ENCODE measurements at places on chromosomes 6 and 20.

- DNase-seq, result no peak
Observed at GRCh38 chr6:71238351-71238750, 50.3 kb upstream of the OGFRL1 start.

- DNase-seq, result no peak
Observed at GRCh38 chr20:61879303-61879620, 186.4 kb downstream of the TAF4 start.

- DNase-seq, result no peak
Observed at GRCh38 chr20:44407402-44408184, 52.1 kb downstream of the HNF4A start.

GRCh38 chr6:55778705-55779104 lies 96.7 kb downstream of the BMP5 start:
- DNase-seq, result no peak

DNA sequence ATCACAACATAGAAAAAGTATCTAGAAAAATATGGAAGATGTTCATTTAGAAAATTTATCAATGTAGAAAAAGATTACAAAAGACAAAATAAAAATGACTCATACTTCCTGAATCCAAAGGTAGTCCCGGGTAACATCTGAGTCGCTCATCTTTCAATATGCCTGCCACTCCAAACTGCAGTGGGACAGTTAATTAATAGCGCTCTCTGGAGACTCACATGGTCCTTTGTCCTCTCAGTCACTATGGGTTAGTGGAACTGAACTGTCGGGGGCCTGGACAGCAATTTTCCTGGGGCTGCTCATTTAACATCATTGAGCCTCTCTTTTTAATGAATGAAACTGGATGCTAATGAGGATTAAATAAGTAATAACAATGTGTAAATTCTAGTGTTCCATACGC lies 103.4 kb downstream of the MAP3K4 start:
- no peak for DNase-seq

- peak; percentile 24 for DNase-seq
Observed at GRCh38 chr6:166757232-166758135, 130.4 kb upstream of the RPS6KA2 start.

DNA sequence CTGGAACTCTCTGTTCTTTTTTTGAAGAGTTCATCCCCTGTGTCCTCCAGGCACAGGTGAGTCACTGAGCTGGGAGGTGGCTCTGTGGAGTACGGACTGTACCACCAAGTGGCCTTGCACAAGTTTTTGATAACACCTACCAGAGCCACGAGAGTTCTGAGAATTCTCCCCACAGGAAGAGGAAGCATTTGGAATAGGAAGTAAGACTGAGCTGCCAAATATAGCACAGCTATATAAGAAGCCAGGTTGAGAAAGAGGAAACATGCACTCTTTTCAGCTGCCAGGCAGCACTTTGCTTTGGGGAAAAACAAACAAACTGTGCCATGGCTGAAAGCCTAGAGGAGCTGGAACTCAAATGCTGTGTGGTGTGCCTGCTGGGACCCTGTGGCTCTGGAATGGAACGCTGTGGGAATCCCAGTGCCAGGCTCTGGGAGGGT lies 70.8 kb upstream of the RIPOR2 start:
- DNase-seq, result peak; percentile 39

DNA sequence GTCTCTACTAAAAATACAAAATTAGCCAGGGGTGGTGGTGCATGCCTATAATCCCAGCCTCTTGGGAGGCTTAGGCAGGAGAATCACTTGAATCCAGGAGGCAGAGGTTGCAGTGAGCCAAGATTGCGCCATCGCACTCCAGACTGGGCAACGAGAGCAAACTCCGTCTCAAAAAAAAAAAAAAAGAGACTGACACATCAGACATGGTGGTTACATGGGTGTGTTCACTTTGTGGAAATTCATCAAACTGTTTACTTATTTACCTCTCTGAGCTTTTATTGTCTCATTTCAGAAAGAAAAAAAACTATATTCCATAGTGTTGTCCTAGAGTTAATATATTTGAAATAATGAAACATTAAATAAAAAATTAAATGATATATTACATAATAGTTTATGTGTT lies 64.8 kb downstream of the MBOAT1 start:
- no peak for DNase-seq

GRCh38 chr6:37463110-37463509 lies 30.1 kb downstream of the CMTR1 start:
- no peak for DNase-seq

DNA sequence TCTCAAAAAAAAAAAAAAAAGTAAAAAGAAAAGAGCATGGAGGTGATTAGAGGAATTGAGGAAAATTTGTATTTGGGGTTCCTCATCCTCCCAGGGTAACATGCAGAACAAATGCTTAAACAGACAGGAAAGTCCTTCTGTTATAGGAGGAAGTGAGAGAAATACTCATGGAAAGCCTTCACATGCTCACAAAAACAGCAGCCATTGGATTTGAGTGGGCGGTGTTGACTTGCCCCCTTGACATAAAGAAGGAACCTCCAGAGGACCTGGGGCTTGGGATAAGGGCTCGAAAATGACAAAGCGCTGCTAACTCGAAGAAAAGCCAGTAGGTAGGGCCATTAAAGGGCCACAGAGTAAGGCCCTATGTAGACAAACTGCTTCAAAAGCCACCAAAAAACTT lies 17.5 kb upstream of the SAMHD1 start:
- no peak for DNase-seq

DNA sequence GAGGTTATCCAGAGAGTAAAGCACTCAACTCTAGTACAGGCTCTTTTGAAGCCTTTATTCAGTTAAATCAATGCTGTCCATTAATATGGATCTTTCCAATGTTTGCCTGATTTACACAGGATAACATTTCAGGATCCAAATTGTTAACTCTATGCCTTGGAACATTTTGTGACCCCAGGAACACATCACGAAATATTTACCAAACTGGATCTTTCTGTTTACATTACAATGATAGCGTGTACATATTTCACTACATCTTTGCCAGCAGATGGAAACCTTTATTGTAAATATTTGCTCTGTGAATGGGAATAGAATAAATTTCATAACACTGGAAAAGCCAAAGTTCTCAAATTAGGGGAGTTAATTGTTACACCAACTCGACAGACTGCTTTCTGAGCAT lies 23.5 kb downstream of the BPIFA2 start:
- no peak for DNase-seq

GRCh38 chr6:14286634-14287428 lies 169.3 kb downstream of the CD83 start:
- no peak for DNase-seq

GRCh38 chr20:25623225-25623735 lies 534 bp downstream of the NANP start:
- peak; percentile 35 for DNase-seq

DNA sequence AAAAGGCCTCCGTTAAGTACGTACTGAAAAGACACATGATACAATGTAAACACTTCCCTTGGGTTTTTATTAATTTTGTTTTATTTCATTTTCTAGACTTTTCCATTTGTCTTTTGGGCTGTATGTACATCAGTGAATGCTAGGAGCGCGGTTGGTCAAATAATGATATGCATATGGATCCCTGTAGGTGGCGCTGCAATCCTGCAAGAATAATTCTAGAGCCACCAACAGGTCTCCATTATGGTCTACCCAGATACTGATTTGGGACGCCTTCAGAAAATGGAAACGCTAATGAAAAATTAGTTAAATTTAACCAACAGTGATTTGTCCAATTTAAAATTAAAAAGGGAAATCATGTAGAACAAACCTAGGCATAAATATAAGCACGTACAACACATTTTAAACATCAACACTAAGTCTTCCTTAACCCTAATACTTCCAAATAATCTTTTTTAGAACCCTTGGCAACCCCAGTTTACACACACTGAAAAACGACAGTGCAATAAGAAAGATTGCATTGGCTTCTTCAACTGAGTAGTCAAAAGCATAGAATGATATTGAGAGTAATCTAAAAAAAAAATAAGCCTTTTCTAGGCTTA lies 433.5 kb downstream of the RFPL4B start:
- DNase-seq, result peak; percentile 20

- no peak for DNase-seq
Observed at GRCh38 chr20:49245921-49246740, 26.9 kb downstream of the DDX27 start.

DNA sequence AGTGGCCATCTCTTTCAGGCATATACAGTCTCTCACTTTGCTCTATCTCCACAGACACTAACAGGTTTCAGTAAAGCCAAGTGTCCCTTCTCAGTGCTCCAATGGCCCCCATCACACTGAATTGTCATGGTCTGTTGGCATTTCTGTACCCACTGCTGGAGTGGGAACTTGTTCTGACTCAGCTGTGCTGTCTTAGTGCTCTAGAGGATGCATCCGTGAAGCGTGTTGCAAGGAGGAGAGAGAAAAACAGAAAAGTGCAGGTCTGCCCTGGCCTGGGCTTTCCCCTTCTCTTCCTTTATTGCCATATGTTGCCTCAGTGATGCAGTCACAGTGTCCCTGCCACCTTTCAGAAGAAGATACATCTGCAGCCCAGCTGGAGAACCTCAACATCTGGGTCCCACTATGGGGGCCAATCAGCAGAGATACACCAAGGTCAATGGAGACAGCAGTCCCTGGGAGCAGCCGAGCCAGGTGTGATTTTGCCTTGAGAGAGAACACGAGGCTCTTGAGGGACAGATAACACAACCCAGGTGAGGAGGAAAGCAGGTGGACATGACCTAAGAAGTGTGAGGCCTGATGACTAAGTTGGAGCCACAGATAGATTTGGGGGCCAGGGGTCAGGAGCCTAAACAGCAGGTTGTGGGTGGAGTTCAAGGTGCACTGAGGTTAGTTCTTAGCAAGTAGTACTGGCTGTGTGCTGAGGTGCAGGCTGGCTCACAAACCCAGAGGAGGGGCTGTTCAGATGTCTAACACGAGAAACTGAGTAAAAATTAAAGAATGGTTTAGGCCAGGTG lies 5.6 kb upstream of the PLCG1 start:
- no peak for DNase-seq

GRCh38 chr6:24307881-24308280 lies 50.0 kb downstream of the DCDC2 start:
- no peak for DNase-seq

DNA sequence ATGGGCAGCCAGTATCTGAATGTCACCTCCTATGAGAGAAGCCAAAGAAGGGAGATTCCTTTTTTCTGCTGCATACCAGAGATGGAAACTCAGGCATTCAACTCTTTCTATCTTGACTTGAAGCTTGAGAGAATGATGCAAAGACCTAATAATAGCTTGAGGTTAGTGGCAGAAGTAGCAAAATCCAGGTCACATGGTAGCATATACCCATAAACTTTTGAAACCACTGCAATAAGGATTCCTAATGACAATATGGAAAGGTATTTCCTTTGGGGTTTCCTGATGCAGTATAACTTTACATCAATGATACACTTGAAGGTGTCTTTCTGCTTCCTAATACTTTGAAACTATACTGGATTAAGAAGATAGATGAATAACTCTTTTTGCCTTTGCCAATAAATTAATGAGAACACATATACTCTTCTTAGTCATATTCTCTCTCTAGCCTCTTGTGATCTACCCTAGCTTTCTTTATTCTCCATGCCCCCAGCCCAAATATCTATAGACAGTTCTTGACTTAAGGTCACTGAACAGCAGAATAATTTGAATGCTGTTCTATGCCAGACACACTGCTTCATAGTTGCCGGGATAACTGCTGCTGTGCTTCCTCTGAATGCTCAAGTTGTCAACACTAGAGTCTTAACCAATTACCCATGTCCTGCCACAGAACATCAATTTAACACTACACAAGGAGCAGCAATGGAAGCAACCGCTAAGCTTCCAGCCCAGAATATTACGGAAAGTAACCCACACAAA lies 155.5 kb upstream of the SIM1 start:
- no peak for DNase-seq

DNA sequence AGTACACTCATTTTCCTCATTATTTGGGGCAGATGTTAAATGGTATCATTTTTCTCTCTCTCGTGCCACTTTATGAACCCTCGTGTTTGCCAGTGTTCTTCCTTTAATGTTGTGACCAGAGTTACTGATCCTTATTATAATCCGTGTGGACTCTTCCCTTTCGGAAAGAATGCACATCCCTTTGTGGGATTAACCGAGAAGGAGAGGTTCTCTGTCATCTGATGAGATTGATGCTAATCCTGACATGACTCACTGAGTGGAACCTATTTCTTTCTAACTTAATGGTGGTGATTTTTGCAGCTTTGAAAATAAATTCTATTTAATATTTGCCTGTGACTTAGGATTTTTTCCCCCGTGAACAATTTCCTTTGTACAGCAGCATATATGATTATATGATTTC lies 300.0 kb upstream of the MAN1A1 start:
- no peak for DNase-seq

DNA sequence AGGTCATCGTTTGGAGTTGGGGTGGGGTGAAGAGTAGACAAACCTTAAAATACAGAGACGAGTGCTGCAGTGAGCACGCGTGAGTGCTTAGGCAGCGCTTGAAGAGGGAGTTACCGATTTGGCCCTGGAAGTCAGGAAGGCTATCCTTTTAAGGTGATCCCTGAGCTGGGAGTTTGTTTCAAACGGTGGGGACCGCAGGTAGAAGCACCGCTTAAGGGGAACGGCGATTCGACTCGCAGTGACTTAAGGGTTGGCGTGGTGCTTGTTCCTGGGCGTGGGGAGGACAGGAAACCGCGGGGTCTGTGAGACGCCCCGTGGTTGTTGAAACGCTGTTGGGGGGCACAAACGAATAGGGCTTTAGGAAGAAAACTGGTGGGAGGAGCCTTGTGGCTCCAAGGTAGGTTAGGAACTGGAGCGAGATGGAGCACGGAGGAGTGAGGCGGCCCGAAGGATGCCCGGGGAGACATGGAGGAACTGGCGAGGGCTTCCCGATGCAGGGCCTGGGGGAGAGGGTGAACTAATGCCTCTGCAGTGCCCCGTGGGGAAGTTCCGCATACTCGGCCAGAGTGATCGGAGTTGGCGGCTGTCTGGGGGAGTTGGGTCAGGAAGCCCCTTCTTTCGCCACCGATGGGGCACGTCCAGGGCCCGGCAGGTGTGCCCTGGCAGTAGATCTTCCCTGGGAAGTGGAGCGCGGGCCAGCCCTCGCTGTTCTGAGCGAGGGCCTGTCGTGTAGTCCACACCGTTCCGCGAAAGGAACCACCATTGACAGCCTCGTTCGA lies 1.3 kb upstream of the CDYL start:
- DNase-seq, result no peak

DNA sequence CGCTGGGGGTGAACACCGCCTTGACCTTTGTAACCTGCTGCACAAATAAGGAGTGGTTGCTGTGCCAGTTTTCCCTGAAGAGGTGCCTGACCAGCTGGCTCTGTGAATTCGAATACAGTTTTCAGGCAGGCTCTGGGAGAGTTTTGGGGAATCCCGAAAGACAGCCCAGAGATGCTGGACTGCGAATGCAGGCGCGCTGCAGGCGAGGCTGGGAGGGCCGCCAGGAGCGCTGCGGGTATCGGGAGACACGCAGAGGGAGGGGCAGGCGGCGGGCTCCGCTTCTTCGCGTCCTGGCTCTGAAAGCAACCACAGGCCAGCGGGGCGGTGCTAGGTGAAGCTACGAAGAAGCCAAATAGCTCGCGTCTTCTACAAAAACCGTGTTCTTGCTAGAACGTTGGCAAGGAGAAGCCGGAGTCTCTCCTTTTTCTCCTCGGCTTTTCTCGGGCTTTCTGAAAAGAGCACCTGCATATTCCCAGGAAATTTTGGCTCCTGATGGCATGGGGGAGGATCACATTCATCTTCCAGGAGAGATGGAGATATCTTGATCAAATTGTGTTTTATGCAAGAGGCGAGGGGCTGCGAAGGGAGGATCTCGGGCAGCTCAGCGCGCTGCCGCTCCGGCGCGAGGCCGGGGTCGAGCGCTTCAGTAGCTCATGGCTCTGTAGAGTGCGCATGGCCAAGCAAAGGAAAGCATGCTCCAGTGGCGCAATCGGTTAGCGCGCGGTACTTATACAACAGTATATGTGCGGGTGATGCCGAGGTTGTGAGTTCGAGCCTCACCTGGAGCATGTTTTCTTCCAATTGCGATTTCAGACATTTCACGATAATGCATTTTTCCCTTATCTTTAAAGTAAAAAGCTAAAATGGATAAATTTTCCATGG lies 158.1 kb upstream of the ZNF184 start:
- peak; percentile 78 for DNase-seq

Data from stimulated activated CD4-positive, alpha-beta T cell treated with anti-CD3 and anti-CD28 coated beads, Interleukin-1b, Interleukin-23, amount 100 ng/mL, for 48 hours (primary cell).